ENCODE measurements at places on chromosomes 16 and 17.

DNA sequence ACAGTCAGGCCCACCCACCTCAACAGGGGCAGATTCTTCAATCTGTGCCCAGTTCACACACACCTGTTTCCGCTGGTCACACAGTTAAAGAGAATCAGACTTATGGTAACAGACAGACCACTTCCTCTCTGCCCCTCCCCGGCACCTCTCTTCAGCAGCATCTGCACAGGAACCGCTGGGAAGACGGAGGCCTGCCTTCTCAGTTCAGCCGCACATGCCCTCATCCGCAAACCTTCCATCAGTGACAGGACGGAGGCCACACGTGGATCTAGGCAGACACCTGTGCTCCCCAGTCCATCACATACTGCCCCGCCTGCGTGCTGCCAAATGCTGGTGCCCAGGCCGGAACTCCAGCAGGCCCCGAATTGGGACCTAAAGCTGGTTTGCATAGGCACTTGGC, 10.3 kb downstream of the PHB1 start:
- no peak for DNase-seq

GRCh38 chr17:34858591-34859565, 102.4 kb downstream of the CCT6B start:
- DNase-seq, result no peak

GRCh38 chr17:3043737-3044365, 19.6 kb downstream of the OR1D5 start:
- DNase-seq, result no peak

DNA sequence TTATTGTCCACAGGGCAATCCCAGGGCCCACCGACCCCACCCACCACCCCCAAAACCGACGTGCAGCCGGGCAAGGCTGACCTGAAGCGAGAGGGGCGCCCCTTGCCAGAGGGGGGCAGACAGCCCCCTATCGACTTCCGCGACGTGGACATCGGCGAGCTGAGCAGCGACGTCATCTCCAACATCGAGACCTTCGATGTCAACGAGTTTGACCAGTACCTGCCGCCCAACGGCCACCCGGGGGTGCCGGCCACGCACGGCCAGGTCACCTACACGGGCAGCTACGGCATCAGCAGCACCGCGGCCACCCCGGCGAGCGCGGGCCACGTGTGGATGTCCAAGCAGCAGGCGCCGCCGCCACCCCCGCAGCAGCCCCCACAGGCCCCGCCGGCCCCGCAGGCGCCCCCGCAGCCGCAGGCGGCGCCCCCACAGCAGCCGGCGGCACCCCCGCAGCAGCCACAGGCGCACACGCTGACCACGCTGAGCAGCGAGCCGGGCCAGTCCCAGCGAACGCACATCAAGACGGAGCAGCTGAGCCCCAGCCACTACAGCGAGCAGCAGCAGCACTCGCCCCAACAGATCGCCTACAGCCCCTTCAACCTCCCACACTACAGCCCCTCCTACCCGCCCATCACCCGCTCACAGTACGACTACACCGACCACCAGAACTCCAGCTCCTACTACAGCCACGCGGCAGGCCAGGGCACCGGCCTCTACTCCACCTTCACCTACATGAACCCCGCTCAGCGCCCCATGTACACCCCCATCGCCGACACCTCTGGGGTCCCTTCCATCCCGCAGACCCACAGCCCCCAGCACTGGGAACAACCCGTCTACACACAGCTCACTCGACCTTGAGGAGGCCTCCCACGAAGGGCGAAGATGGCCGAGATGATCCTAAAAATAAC, 3.0 kb downstream of the SOX9 start:
- no peak for DNase-seq

DNA sequence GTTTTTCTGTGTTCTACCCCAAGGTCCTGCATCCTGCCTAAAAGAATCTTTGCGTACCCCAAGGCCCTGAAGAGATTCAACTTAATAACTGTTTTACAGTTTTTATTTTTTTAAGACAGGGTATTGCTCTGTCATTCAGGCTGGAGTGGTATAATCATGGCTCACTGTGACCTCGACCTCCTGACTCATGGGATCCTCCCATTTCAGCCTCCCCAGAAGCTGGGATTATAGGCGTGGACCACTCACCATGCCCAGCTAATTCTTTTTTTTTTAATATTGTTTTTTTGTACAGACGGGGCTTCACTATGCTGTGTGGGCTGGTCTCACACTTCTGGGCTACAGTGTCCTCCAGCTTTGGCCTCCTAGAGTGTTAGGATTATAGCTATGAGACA, 9.3 kb upstream of the FAAP100 start:
- no peak for DNase-seq

GRCh38 chr16:1651094-1651973, 26.7 kb upstream of the JPT2 start:
- DNase-seq, result no peak

DNA sequence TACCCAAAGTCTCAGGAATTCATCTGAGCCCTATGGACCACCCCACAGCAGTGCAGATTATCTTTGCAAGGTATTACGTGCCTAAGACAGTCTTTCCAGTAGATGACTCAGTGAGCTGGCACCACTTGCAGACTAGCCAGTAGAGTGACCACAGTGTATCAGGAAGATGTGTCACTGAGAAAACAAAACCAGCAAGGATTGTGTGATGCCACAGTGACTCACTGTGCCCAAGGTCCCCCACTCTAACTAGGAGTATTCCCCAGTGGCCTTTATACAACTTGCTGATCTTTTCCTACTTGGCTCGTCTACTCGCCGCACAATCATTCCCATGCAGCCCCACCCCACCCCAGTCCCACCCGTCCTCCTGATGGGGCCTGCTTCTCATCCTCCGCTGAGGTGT, 26.8 kb upstream of the PRKCA start:
- DNase-seq, result no peak

- no peak for DNase-seq
These were observed 58.6 kb downstream of the EMP2 start for GRCh38 chr16:10521681-10522274.

DNA sequence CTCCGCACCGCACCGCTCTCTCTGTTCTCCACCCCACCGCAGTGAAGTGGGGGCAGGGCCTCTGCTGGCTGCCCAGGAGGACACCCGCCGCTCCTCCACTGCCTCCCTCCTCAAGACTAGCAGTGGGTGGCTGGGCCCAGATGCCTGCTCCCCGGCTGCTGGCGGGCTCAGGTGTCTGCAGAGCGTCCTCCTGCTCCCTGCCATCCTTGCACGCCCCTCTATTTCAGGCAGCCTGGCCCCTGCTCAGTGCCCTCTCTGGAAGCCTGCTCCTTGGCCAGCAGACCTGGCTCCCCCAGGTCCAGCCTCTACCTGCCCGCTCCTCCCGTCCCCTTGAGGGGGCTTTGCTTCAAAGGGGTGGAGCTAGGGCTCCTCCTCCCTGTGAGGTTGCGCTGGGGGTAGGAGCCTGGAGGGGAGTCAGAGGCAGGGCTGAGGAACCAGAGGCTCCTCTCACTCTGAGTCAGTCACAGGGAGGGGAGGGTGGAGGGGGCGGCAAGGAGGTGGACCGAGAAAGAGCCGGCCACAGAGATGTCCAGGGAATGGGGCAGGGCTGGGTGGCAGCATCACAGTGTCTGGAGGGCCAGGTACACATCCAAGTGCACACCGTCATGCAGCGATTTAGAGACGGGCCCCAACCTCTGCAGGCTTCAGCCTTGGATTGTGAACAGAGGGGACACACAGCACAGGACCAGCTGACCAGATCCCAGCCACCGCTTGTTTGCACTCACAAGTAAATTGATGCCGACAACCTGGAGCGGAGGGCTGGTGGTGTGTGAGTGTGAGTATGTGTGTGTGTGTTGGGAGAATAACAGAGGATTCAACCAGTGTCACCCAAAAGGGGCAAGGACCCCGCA, 9.8 kb upstream of the TMEM92 start:
- no peak for DNase-seq

DNA sequence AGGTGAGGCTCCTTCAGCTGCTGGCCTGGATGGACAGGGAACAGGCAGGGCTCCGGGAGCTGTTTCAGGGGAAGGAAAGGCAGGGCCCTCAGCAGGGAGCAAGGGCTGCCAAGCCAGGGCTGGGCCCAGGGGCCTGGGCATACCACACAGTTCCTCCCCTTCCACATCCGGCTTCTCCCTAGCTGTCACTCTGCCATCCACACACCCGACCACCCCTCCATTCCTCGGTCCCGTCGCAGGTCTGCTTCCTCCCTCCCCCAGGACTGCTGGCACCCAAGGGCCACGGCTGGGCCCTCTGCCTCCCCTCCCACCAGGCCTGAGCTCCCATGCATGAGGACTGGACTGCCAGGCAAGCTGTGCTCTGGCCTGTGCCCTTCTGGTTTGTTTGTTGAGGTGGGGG, 24.0 kb downstream of the CDIP1 start:
- DNase-seq, result no peak

- no peak for DNase-seq
These were observed 20.4 kb downstream of the RAI1 start for GRCh38 chr17:17701658-17702057.

GRCh38 chr16:20940871-20941635, 40.5 kb downstream of the LYRM1 start:
- no peak for DNase-seq

GRCh38 chr17:41968676-41969075, 2.1 kb downstream of the CNP start:
- no peak for DNase-seq

GRCh38 chr17:41125064-41125463, 1.1 kb upstream of the KRTAP4-12 start:
- no peak for DNase-seq

DNA sequence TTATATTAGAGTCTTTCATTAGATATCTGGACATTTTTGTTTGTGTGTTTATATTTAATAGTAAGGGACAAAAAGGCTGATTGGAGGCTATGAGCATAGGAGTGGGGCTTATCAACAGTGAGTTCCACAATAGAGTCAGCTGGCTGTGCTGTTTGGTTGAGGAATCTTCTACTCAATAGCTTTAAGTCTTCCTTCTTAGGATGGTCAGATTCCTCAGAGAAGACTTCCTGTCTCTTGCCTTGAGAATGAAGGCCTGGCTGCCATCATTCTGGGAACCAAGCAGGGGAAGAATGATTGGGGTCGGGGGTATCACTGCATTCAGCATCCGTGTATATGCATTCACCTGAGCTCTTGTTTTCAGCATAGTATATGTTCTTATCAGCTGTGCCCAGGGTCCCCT, 31.9 kb upstream of the ABCC11 start:
- DNase-seq, result no peak

GRCh38 chr17:45301674-45302073, 15.1 kb downstream of the MAP3K14 start:
- DNase-seq, result no peak
